ENCODE measurements at places on chromosomes 7 and 10. TPM values are rescaled to one million over a fixed set of nuclear protein-coding genes. Genes with fewer than 3 reads are reported as not detected.

GRCh38 chr10:124092860-124093773, at the start of gene CHST15:
Gene CHST15 (minus strand): TSS chr10:124093598. CDS start chr10:124046212, 47,386 bp downstream.
- DNase-seq, result peak; percentile 22
- H3K4me1 ChIP-seq, result peaks cover 9% of the 10 kb centered on the region
- no peak within 1 kb of the TSS for H3K27ac ChIP-seq
- H3K36me3 ChIP-seq, result no peaks in the 10 kb centered on the region
- peaks cover 89% of the 10 kb centered on the region for H3K27me3 ChIP-seq
- peak within 1 kb of the TSS; percentile 88 for H3K4me3 ChIP-seq

DNA sequence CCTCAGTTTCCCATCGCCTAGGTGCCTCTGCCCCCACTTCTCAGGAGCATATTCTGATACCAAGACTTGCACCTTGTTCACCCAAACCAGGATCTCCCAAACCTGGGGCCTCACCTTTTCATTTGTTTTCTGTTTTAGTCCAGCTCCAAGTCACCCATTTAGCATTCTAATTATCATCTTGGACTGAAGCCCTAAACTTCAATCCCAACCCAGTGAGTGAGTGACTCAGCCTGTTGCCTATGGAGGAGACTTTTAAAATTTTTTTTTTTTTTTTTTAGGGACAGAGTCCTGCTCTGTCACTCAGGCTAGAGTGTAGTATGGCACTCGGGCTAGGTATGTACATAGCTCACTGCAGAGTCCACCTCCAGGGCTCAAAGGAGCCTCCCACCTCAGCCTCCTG, 378.9 kb upstream of the AUTS2 start:
- H3K36me3 ChIP-seq, result no peaks in the 10 kb centered on the region
- H3K4me3 ChIP-seq, result no peak overlapping the region
- H3K27me3 ChIP-seq, result peaks cover 46% of the 10 kb centered on the region
- DNase-seq, result no peak
- H3K27ac ChIP-seq, result no peak overlapping the region

Gene OR2A7
- 0.41 TPM for total RNA-seq

DNA sequence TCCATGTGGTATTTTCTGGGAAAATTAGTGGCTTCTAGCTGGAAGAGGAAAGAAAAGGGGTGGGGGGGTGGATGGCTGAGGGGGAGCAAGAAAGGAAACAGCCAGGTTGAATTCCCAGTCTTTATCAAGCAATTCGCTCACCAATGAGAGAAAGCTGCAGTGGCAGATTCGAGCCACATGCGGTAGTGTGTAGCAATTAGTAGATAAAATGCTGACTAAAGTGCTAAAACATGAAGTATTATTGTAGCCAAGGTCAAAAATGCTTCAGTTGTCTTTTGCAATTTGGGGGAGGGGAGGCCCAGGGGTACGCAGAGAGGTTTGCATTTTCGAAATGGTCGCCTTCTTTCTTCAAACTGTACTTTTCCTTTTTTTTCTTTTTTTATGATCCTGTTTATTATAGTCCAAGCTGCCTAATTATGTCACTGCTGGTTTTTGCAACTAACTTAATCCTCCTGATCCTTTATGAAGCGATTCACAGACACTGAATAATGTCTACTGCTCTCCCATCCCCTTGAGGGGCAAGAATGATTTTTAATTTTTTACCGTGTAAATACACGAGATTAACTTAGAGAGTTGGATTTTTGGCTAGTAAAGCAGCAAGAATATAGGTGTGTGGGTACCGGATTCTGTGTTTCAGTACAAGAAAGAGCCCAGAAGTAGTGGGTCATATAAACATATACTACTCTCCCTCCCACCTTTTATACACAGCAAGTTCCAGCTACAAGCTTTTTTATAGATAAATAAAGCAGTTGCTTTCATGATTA, 3.6 kb upstream of the ARID5B start:
- H3K36me3 ChIP-seq, result no peaks in the 10 kb centered on the region
- H3K4me1 ChIP-seq, result peaks cover 39% of the 10 kb centered on the region
- peaks cover 31% of the 10 kb centered on the region for H3K27me3 ChIP-seq
- H3K4me3 ChIP-seq, result peak overlapping the region; percentile 93
- DNase-seq, result no peak

Gene LRRN3
- 6.1 TPM for total RNA-seq

DNA sequence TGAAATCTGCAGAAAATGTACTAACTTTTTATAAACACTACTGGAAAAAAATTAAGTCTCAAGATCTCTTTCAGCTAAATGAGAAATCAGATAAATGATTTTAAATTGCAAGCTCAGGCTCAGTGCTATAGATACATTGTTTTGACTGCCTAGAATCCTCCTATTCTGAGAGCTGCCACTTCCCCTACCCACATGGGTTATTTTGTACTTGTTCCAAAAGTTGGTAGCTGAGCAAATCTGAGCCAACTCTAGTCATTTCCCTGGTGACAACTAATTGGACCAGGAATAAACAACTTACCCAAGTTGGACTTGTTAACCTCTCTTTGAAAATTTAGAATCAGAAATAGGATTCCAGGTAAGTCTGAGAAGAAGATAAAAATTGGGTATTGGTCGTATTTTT, 202.1 kb downstream of the MBL2 start:
- no peaks in the 10 kb centered on the region for H3K4me1 ChIP-seq
- no peak overlapping the region for H3K27ac ChIP-seq
- no peaks in the 10 kb centered on the region for H3K36me3 ChIP-seq
- peaks cover 25% of the 10 kb centered on the region for H3K27me3 ChIP-seq

GRCh38 chr7:36787933-36788378, 63.7 kb upstream of the AOAH start:
- H3K4me1 ChIP-seq, result peaks cover 9% of the 10 kb centered on the region
- DNase-seq, result no peak
- no peak overlapping the region for H3K27ac ChIP-seq
- no peak overlapping the region for H3K4me3 ChIP-seq
- no peaks in the 10 kb centered on the region for H3K27me3 ChIP-seq
- H3K36me3 ChIP-seq, result no peaks in the 10 kb centered on the region

DNA sequence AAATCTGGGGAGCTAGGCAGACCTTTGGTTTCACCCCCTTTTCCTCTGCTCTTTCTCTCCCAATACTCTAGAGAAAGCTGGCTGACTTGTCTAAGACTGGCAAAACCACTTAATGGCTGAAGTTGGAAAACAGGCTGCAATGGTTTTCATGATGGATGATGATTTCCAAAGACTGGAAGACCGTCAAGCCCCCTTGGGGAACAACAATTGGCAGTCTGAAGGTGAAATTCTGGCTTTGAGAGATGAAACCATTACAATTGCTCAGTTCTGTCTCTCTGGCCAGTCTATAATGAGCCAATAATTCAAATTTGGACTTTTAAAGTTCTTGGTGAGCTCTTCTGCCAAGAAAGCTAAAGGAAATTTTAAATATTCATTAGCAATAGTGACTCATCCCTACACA, 680.5 kb downstream of the PARD3 start:
- H3K27ac ChIP-seq, result no peak overlapping the region
- H3K4me3 ChIP-seq, result no peak overlapping the region
- H3K27me3 ChIP-seq, result no peaks in the 10 kb centered on the region
- peaks cover 11% of the 10 kb centered on the region for H3K36me3 ChIP-seq

Gene CALCR
- 0.07 TPM for total RNA-seq

- H3K27ac ChIP-seq, result no peak overlapping the region
- no peak overlapping the region for H3K4me3 ChIP-seq
- H3K36me3 ChIP-seq, result no peaks in the 10 kb centered on the region
- peaks cover 23% of the 10 kb centered on the region for H3K4me1 ChIP-seq
Observed at GRCh38 chr10:106515206-106515790, 649.2 kb downstream of the SORCS1 start.

DNA sequence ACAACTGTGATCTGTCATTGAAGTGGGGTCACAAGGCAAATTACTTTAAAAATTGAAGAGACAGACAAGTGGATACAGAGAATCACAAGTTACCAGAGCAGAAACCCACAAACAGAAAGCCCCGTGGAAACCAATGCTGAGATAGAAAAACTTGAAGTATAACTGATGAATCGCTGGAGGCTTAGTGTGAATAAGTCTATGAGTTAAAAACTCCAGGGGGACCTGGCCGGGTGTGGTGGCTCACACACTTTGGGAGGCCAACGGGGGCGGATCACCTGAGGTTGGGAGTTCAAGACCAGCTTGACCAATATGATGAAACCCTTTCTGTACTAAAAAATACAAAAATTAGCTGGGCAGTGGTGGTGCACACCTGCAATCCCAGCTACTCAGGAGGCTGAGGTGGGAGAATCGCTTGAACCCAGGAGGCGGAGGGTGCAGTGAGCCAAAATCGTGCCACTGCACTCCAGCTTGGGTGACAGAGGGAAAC, 69.7 kb upstream of the ZNRF2 start:
- H3K27me3 ChIP-seq, result peaks cover 7% of the 10 kb centered on the region
- no peak overlapping the region for H3K27ac ChIP-seq
- peaks cover 2% of the 10 kb centered on the region for H3K36me3 ChIP-seq
- H3K4me3 ChIP-seq, result no peak overlapping the region

GRCh38 chr7:70512761-70513160, 619.2 kb upstream of the GALNT17 start:
- H3K27me3 ChIP-seq, result no peaks in the 10 kb centered on the region
- no peak overlapping the region for H3K4me3 ChIP-seq
- no peak overlapping the region for H3K27ac ChIP-seq
- DNase-seq, result no peak

DNA sequence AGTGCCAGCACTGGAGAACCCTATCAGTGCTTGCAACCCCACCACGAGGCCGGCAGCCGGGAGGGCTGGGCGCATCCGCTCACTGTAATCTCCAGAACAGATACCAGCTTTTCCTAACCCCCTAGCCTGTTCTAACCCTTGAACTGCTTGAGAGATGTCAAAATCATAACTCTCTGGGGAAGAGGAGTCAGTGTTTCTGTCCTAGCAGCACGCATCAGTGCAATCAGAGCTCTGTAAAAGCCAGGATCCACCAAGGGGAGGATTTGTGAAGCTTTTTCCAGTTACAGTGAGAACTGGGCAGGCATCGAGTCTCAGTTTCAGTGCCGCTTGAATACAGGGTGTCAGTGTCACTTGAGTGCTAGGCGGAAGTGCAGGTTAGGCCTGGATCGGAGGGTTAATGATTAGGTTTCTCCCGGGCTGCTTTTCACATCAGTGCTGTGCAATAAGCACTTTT, 104.5 kb upstream of the INSYN2A start:
- no peak overlapping the region for H3K4me3 ChIP-seq
- no peak overlapping the region for H3K27ac ChIP-seq
- no peaks in the 10 kb centered on the region for H3K36me3 ChIP-seq
- H3K4me1 ChIP-seq, result peaks cover 21% of the 10 kb centered on the region
- H3K27me3 ChIP-seq, result no peaks in the 10 kb centered on the region

DNA sequence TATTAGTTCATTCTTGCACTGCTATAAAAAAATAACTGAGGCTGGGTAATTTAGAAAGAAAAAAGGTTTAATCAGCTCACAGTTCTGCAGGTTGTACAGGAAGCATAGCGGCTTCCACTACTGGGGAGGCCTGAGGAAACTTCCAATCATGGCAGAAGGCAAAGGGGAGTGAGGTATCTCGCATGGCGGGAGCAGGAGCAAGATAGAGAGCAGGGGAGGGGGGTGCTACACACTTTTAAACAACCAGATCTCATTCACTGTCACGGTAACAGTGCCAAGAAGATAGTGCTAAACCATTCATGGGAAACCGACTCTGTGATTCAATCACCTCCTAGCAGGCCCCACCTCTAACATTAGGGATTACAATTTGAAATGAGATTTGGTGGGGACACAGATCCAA, 11.6 kb downstream of the ADAMTS14 start:
- H3K27me3 ChIP-seq, result no peaks in the 10 kb centered on the region
- no peak for DNase-seq
- H3K4me3 ChIP-seq, result no peak overlapping the region
- H3K27ac ChIP-seq, result no peak overlapping the region

GRCh38 chr7:37663693-37664092, 19.9 kb upstream of the GPR141 start:
- DNase-seq, result no peak
- H3K27ac ChIP-seq, result no peak overlapping the region

DNA sequence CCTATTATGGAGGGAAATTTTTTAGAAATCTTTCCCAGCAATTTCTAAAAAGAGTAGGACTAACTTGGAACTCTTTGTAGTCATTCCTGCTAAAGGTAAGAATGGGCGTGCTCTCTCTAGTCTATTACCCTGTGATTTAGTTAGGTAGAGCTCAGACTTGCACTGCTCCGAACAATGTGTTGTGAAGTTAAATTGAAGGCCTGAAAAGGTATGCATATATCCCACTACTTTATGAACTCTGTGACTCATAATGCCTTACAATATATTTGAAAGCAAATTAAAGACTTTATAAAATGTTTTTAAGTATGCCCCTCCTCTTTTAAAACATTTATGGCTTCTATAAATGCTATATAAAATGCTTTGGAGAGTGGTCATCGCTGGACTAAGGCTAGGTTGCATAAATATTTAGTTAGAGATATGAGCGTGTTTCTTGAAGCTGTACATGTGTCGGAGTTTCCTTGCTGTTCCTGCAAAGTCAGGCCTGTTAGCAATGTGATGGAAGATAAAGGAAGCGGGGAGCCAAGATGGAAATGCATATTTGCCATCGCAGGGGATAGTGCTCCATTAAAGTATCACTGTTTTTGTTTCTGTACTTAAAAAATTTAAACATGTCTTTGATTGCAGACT, 761.4 kb downstream of the LRMDA start:
- H3K36me3 ChIP-seq, result no peaks in the 10 kb centered on the region
- peaks cover 25% of the 10 kb centered on the region for H3K4me1 ChIP-seq
- no peaks in the 10 kb centered on the region for H3K27me3 ChIP-seq
- H3K4me3 ChIP-seq, result no peak overlapping the region
- no peak for DNase-seq

DNA sequence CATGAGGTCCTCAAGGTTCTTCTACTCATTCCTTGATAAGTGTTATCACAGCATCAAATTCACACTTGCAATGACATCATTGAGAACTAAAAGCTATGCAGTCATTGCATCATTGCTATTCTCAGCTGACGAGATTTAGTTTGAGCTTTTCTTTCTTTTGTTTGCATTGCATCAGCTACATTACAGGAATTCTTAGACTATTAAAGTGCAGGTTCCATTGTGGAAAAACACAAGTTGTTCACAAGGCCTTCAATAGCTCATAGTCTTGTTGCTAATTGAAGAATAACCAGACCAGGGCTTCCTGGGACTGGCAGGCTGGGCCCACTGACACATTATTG, 139.3 kb downstream of the CXCL12 start:
- no peak for DNase-seq

Gene SORBS1
- 15.3 TPM for total RNA-seq

DNA sequence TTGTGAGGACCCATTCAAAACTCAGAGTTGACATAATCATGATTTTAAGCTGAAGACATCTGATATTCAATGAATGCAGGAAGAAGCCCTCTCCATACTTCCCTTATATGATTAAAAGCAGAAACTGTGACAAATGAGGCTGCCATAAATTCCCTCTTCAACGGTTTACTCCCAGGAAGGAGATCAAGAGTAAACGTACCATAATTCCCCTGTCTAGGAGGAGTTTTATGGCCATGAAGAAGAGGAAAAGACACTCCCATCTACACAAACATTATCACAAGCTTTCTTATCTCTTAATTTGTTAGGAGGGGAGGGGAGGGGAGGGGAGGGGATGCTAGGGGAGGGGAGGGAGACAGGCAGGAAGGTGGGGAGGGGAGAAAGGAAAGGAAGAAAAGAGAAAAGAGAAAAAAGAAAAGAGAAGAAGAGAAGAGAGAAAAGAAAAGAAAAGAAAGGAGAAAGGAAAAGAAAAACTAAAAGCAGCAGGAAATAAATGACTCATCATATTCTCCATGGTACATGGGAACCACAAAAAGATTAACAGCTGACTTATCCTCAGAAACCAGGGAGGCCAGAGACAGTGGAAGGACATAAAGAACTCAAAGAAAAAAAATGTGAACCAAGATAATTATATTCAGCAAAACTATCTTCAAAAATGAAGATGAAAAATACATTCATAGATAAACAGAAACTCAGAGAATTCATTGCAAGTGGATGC, 121.6 kb downstream of the ALOX5 start:
- no peak for DNase-seq
- no peak overlapping the region for H3K27ac ChIP-seq
- H3K4me3 ChIP-seq, result no peak overlapping the region
- peaks cover 6% of the 10 kb centered on the region for H3K36me3 ChIP-seq

Gene EPDR1
- 4.1 TPM for total RNA-seq

Measured in neural crest cell (in vitro differentiated cells).